ENCODE measurements at places on chromosomes 2 and 18.
A peak's percentile ranks its signal among the peaks of the same experiment; 100 is the strongest.

- no peak for DNase-seq
Measured at GRCh38 chr2:181894381-181894780, 2.9 kb downstream of the ITPRID2 start.

GRCh38 chr18:49332706-49333406 lies 127.6 kb downstream of the DYM start:
- DNase-seq = no peak

GRCh38 chr2:150450765-150451164 lies 36.7 kb downstream of the RND3 start:
- no peak for DNase-seq

DNA sequence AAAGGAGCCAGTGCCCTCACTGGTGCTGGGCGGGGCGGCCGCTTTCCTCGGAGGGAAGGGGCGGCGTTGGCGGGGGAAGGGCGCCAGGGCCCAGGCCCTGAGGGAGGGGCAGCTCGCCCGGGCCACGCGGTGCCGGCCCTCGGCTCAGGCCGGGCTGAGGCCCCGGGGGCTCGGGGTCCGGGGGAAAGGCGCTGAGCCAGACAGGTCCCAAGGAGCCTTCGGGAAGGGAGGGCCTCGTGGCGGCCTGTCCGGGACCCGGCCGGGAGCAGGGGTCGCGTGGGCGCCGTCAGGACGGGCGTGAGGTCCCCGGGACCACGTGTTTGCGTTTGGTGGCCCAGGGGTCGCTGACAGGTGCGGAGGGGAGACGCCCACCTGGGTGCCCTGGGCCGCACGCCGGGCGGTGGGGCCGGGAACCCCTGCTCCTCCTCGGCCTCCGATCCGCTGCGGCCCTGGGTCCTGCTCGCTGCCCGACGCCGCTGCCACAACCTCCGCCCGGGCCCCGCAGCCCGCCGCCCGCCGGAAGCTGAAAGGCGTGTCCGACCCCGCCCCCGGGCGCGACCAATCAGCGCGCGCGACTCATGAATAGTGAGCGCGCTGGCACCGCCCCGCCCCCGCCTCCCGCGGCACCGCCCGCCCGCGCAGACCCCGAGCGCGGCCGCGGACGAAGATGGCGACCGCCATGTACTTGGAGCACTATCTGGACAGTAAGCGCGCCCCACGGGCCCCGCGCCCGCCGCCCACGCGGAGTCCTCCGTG lies at the start of gene ING5:
ING5 (plus strand) TSS at position 641 of the 756 bp plus-strand sequence; CDS start at position 668, 27 bp downstream.
- DNase-seq = peak; percentile 98

DNA sequence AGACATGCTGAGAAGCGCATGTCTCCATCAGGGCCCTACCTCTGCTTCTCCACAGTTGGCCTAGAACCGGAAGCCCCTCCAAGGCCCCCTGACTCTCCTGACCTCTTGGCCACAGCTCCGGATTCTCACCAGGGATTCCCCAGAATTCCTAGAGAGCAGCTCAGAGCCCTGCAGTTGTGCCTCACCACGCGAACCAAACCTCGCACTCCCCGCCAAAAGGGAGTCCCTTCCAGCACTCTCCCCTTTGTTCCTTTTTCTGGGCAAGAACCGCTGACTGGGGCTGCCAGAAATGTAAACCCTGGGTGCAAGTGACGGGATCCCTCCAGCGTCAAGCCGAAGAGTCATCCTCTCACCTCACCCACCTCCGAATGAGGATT lies 36.7 kb downstream of the AFF3 start:
- peak; percentile 34 for DNase-seq

DNA sequence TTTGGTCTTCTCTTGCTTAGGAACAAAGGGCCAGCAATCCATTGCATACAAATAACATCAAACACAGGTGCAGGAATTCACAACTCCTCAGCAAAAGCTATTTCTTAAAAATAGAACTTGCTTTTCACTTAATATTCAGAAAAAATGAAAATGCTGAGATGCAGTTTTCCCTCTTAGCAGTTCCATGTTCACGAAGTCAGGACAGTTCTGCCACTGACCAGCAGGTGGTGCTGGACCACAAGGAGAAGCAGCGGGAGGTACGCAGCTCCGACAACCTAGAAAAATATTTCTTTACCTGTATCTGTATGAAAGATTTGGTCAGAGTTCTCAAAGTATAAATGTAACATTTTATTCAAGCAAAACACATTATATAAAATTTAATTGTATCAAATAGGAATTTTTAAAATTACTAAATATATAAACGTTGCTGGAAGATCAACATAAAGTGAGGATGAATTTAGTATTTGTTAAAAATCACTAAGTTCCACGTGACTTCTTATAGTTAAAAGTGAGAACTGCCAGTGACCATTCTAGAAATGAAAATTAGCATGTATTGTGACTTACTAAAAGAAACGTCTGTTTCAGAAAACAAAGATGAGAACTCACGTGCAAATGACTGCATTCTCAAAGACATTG lies 48.8 kb downstream of the ADNP2 start:
- DNase-seq = peak; percentile 90

GRCh38 chr2:230161184-230161583 lies 58.6 kb downstream of the SP110 start:
- DNase-seq = no peak

DNA sequence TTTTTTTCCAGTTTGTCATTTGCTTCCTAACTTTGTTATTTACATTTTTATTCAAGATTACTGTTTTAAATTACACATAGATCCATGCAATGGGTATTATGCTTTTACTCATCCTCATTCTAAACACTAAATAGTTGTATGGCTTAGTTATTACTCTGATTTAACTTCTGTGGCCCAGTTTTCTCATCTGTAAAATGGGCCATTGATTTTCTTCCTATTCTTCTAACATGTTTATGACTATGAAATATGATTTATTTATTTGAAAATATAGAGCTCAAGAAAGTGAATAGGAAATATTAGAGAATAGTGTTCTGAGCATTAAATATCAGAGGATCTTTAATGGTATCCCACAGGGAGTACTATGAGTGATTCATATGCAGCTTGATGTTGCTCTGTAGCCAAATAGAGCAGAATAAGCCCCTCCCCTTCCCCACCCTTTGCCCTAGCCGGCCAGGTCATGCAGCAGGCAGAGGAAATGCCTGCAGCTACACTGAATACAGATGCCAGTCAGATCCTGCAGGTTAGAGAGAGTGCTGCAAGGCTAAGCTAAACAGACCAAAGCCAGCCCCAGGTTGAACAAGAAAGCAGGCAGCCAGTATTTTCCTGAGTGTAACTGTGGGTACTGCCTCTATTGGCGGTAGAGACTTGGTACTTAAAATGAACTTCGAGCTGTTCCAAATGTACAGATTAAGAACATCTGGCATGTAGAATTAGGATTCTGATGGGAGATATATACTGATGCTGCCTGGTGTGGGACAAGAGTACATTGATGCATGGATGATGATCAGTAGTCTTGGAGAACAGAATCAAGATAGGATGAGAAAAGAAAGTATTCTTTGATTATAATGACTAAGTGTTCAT lies 11.7 kb upstream of the ACYP2 start:
- DNase-seq = peak; percentile 47

DNA sequence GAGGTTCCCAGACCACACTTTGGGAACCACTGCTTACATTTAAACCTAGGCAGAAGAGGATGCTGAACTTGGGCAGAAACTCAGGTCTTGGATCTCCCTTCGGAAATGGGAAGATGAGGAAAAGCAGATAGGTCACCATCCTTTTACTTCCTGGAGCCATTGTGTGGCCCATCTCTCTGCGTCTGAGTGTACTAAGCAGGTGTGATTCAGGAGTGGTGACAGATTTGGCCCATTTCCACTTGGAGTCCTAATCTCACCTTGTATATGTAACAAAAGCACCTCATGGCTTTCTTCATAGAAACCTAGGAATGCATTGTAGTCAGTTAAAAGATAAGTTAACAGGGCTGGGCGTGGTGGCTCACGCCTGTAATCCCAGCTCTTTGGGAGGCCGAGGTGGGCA lies 71.0 kb downstream of the PRKCE start:
- peak; percentile 37 for DNase-seq

DNA sequence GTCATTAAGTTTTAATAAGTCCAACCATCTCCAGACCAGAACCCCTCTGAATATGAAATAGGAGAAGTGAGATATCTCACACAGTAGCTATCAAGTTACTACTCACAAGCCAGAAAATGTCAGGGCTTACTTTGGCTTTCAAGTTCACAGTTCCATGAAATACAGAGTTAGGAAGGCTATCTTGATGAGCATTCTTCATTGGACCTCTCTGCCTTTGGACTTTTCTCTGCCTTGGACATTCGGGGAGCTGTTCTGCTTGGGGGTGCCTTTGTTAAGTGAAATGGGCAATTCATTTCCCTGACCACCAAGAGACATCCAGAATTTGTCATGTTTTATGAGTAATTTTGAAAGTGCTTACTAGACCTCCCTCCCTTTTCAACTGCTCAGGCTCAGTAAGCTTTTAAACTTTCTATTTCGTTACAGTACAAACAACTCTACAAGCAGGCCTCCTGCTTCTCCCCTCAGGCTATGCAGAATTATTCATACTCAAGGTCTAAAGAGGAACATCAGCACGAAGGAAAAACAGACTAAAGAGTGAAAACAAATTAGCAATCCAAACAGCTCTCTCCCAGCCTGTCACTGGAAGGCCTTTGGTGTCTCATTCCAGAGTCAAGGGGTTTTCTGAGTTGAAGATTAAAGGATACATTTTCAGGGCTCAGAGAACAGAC lies 95.3 kb downstream of the MREG start:
- DNase-seq = no peak

- DNase-seq = no peak
Measured at GRCh38 chr18:9550429-9550828, 63.9 kb downstream of the PPP4R1 start.

GRCh38 chr2:230772156-230772555 lies 59.5 kb downstream of the CAB39 start:
- no peak for DNase-seq

DNA sequence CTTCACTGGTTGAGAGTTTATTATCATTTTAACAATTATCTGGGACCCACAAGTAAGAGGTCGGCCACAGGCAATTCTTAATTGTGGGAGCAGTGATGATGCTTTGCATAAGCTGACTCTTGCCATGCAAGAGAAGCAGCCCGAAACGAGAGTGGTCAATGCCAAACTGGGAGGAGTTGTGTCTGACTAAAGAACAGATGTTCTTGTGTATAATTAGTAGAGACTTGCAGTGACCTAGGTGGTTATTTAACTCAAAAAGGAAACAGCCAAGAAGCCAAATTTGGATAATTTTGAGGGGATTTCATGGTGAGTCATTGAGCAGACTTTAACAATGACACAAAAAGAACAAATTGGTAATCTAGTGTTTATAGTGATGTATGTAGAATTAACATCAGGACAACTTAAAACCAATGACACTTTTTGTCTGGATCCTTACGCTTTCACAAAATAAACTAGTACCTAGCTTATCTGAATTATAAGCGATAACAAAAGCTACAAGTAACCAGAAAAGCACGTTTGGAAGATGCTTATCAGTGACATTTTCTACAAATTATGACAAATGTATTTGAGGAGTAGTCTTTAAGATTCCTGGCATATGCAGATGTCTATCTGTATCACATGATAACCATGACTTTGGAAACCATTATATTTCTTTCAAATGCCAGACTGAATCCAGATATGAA lies 184.7 kb upstream of the DLGAP1 start:
- no peak for DNase-seq

DNA sequence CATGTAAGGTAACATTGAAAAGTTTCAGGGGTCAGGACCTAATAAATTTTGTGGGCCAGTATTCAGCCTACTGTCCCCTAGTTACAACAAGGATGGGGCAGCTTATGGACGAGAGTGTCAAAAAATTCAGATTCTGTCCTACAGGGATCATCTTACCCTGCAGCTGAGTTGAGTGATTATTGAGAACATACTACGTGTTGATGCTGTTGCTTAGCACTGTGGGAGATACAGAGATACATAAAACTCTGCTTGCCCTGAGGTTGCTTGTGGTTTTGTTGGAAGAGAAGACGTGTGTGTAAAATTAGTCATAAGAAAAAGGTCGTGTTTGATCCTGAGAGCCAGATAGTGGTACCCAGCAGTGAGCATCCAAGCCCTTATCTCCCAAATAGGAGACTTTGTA lies 253.2 kb downstream of the NEDD4L start:
- DNase-seq = no peak

DNA sequence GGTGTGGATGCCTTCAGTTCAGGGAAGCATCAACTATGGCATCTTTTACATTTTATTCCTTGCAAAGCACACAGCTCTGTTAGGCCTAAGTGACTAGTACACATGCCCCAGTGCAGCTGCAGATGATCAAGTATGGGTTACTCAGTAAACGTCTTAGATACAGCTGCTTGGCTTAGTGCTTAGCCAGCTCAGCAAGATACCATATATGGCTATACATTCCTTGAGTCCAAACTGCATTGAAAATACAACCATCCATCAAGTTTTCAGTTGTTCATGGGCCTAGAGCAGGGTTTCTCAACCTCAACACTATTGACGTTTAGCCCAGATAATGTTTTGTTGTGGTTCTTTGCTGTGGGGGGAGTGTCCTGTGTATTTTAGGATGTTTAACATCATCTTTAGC lies 769.9 kb downstream of the TSN start:
- no peak for DNase-seq

DNA sequence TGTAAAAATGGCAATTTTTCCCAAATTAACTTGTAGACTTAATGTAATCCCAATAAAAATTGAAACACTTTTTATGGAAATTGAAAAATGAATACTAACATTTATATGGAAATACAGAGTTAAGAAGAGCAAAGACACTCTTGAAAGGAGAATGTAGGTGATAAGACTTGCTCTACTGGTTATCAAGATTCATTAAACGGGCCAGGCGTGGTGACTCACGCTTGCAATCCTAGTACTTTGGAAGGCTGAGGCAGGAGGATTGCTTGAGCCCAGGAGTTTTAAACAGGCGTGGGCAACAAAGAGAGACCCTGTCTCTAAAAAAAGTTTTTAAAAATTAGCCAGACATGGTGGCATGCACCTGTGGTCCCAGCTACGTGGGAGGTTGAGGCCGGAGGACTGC lies 29.5 kb upstream of the ZNF396 start:
- no peak for DNase-seq

DNA sequence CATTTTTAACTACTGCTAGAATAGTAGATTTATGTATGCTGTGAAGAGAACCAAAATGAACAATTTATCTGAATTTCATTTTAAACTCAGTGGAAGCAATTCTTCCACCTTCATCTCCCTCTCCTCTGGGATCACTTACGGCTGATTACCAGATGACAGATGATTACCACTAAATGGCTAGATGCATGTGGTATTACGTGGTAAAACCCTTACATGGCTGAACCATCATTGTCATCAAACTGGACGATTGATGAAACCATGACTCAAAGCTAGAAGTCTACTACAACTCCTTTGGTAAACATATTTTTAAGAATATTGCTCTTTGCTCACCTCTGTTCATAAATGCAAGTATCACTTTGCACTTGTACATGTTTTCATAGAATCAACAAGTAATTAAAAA lies 48.5 kb upstream of the DOCK10 start:
- no peak for DNase-seq

- DNase-seq = no peak
Measured at GRCh38 chr2:135890835-135891234, 14.6 kb upstream of the MCM6 start.

GRCh38 chr18:68176901-68177300 lies 538.0 kb downstream of the TMX3 start:
- no peak for DNase-seq

Measured in stomach (tissue), 19 donors.